IPS DF 6.9 (cell line): ENCODE measurements at places on chromosomes 3 and 15.

GRCh38 chr3:159322322-159322939 is 520.6 kb downstream of the MFSD1 start:
- peak; percentile 20 for DNase-seq

GRCh38 chr15:78922527-78922926 is 22.3 kb downstream of the CTSH start:
- no peak for DNase-seq

- no peak for DNase-seq
These were observed 829 bp downstream of the DCP1A start for GRCh38 chr3:53346514-53346913.

- no peak for DNase-seq
These were observed 204.9 kb downstream of the TNIK start for GRCh38 chr3:171255236-171255806.

GRCh38 chr3:107630779-107631178 is 108.0 kb downstream of the BBX start:
- DNase-seq, result no peak

- DNase-seq, result no peak
These were observed 416.1 kb downstream of the ERC2 start for GRCh38 chr3:56052188-56052587.

DNA sequence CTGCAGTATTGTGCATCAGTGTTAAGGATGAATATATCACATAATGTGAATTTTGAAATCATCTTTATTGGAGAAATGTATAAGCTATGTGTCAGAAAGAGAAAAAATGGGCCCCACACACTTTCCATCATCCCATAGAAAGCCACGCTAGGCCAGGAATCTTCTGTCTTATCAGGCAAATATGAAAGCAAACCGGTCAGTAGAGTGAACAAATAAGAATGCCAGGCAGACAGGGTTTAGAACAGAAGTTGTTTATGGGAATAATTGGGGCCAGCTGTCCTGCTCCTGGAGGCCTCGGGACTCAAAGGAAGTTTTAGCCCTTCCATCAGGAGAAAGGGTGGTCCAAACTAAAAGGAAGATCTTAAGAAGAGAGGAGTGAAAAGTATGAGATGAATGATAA is 39.5 kb downstream of the ZNF280D start:
- no peak for DNase-seq

- no peak for DNase-seq
These were observed 6.3 kb upstream of the PKM start for GRCh38 chr15:72237029-72237852.

GRCh38 chr3:180680097-180680430 is 775 bp upstream of the CCDC39 start:
- DNase-seq, result no peak

DNA sequence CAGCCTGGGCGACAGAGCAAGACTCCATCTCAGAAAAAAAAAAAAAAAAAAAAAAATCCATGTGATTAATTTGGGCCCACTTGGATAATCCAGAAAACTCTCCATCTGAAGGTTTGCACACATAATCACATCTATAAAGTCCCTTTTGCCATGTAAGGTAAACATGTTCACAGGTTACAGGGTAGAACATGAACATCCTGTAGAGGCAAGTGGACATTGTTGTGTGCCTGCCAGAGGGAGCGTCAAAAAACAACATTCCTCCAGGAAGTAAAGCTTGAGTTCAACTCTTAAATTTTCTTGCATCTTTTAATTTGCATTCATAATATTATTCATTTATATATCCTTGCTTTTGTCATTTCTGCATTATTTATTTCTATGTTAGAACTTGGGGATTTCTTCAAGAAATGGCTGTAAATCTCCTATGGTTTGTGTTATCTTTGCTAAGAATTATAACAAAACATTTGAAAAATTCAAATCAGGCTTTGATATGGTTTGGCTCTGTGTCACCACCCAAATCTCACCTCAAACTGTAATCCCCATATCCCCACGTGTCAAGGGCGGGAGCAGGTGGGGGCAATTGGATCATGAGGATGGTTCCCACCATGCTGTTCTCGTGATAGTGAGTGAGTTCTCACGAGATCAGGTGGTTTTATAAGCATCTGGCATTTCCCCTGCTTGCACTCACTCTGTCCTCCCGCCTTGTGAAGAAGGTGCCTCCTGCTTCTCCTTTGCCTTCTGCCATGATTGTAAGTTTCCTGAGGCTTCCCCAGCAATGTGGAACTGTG is 11.3 kb upstream of the TTBK2 start:
- DNase-seq, result no peak

- DNase-seq, result no peak
These were observed 154.8 kb upstream of the SNTN start for GRCh38 chr3:63497641-63498040.

GRCh38 chr3:182713743-182714517 is 79.4 kb upstream of the ATP11B start:
- peak; percentile 27 for DNase-seq

- DNase-seq, result no peak
These were observed 139.7 kb upstream of the CFAP20DC start for GRCh38 chr3:59189526-59189925.
